Myocyte (in vitro differentiated cells): ENCODE measurements at places on chromosomes 12 and 14. TPM values are rescaled to one million over a fixed set of nuclear protein-coding genes. Genes with fewer than 3 reads are reported as not detected.

The OTUB2 gene
- total RNA-seq, result 0.48 and 1.1 TPM in 2 replicates

The CERS5 gene
- 21.4 and 25.3 TPM in 2 replicates for total RNA-seq

The VWF gene
- total RNA-seq, result 0.16 TPM in 2 replicates

The SMIM41 gene
- total RNA-seq, result not detected in 2 replicates

The PTPN6 gene
- total RNA-seq, result 1.5 TPM in 1 of 2 replicates, not detected in the other

The GPRC5D gene
- not detected in 2 replicates for total RNA-seq

The HHIPL1 gene
- 0.32 and 0.36 TPM in 2 replicates for total RNA-seq

The RTN1 gene
- 0.29 and 0.36 TPM in 2 replicates for total RNA-seq

The SDS gene
- not detected in 2 replicates for total RNA-seq

The GDF3 gene
- total RNA-seq, result not detected in 2 replicates

The HSP90B1 gene
- total RNA-seq, result 414 and 940 TPM in 2 replicates

The EVL gene
- 40.8 and 54.4 TPM in 2 replicates for total RNA-seq

DNA sequence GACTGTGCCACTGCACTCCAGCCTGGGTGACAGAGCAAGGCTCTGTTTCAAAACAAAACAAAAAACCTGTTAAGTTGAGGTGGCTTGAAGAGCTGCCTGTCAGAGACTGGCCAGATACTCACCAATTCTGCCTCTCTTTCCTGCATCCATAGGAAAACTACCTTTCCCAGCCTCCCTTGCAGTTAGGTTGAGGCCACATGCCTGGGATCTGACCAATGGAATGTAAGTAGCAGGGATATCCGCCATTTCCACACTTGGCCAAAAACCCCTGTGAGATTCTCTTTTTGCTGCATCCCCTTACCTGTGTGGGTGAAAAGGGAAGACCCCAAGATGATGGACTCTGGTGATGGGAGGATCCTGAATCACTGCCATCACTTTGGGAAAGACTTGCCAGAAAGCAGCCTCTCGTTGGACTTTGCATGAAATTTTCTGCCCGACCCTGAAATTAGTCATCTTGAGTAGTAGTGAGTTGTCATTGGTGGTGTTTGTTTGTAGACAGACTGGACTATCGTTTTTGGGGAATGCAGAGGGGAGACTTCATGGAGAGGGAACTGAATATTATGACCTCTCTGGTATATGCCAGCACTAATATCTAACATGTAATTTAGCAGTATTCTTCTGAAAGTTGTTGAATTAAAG lies 14.0 kb downstream of the GPR68 start:
- no peak for DNase-seq

- DNase-seq, result no peak
Observed at GRCh38 chr12:93183940-93184671, 193.6 kb upstream of the NUDT4 start.

DNA sequence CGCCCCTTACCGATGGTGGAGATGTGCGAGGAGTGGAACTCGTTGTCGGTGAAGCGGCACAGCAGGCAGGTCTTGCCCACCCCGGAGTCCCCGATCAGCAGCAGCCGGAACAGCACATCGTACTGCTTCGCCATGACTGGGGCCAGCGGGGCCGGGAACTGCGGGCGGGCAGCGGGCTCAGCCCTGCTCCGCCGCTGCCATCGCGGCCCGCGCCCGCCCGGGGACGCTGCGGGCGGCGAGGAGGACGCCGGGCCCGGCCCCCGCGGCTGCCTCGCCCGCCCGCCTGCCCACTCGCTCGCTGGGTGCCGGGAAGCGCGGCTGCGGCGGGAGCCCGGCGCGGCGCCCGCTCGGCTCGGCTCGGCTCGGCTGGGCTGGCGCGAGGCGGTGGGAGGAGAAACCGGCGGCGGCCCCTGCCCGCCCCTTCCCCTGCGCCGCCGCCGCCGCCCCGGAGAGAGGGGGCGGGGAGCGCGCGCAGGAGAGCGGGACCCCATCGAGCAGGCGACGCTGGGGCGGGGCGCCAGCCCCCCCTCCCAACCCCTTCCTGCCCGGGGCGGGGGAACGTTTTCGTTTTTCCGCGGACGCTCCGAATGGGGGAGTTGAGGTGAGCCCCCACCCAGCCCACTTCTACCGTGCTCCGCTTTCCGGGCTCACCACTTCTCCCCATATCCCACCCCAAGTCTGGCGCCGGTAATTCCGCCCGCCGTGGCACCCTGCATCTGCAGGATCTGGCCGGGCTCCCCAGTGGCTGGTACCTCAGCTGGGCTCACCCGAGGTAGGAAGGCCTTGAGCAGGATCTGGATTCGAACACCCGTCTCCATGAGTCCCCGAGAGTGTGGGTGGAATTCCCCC lies at the start of gene RAB15:
Gene RAB15 (minus strand): TSS at position 394 of the 849 bp plus-strand sequence. CDS start 260 bp downstream, at position 134.
- peak; percentile 38 for DNase-seq

DNA sequence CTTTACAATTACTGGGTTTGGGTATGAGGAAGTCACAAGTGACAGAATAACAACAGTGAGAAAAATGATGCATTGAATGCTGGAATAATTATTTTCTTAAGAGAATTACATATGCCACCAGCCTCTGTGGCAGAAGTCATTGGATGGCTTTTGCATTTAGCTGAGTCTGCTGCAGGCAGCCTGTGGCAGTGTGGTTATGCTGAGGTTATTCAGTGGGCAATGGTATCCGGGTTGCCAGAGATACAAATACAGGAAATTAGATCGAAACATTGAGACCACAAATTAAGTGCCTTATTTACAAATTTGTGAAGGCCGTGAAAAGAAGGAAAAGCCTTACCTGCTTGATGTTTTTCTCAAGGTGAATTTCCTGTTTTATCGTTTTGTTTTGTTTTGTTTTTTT lies 1050.0 kb downstream of the GALC start:
- DNase-seq, result no peak

- DNase-seq, result no peak
Observed at GRCh38 chr12:57614178-57614947, 3.1 kb downstream of the ARHGEF25 start.

GRCh38 chr12:4911316-4911994 lies 1.8 kb downstream of the KCNA1 start:
- no peak for DNase-seq

- DNase-seq, result no peak
Observed at GRCh38 chr12:68865399-68866164, 57.6 kb downstream of the MDM2 start.

GRCh38 chr14:20690848-20691640 lies 2.5 kb downstream of the ANG start:
- DNase-seq, result peak; percentile 77

DNA sequence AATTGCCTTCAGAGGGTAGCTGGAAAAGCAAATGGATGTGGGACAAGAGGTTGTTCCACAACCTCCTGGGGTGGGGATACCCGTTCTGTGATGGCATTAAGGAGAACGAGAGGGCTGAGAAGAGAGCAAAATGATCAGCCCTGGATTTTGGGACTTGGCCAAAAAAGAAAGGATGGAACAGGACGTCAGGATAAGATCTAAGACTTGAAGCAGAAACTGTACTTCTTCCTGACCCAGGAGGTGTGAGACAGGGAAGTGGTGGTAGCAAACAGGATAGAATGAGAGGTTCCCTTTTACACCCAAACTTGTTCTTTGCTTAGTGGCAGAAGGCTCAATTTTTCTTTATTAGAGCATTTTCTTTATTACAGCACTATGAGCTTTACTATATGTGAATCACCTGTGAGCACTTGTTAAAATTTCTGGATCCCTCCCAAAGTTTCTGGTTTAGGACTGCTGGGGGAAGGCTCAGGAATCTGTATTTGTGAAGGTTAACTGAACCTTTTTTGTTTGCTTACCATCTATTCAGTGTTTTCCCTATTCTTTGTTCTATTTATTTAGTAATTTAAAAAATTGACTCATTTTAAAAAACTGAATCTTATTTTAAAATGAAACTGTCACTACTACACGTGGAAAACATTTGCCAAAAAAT lies 59.2 kb downstream of the ERC1 start:
- no peak for DNase-seq

GRCh38 chr12:57720606-57721595 lies 17.6 kb downstream of the AGAP2 start:
- DNase-seq, result no peak

DNA sequence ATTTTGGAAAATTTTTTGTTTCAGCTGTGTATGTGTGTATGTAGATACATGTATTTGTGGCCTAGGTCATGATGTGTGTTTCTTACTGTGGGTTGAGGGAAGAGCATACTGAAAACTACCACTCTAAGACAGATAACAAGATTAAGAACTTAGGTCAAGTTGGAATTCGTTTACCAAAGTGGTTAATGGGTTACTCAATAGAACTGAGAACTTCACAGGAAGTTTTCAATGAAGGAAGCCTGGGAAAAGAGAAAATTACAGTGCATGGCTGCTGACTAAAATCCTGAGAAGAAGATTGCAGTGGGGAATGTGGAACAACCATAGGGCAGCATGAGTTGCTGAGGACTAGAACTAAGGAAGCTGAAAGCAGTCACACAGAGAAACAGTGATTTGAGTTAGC lies 21.4 kb upstream of the FOXG1 start:
- no peak for DNase-seq

DNA sequence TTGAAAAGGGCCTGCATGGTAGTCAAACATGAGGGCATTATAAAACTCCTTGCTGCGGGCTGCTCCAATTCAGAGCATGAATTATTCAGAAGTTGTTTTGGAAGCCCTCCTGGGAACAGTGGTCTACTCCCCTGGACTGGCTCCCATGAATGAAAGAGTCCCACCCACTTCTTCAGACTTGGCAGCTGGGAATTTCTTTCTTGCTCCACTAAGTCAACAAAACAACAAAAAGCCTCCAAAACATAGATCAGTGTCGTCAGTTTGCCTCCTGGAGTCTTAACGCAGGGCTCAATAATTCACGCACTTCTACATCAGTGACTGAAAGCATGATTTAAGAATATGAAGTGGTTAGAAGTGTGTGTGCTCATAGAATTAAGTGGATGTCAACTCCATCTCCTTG lies 37.9 kb downstream of the AKAP6 start:
- peak; percentile 70 for DNase-seq

DNA sequence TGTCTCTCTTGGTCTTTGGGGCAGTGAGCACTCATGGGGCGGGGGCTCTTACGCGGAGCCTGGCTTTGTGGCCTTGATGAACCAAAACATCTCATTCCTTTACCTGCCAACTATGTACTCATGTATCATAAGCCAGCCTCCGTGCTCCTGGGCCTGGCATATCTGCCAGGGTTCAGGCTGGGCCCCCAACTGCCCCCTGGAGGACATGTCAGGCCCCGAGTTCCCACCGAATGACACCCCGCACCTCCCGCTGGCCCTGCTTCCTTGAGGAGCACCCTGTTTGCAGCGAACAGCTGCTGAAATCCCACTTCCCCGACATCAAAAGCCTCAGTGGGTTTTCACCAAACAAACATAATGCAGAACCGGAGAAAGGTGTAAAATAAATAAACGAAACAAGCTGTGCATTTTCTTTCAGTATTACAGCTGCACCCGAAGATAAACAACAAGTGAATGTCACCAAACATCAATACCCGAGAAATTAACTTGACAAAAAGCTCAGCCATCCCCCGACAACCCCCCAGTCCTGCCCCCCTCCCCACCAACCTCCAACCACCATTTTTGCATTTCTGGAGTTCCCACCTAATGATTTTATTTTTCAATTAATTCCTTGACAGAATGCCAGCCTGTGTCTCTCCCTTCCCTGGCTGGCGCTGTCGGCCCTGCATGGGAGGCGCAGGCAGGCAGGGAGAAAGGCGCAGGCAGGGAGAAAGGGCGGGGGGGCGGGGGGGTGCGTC lies 139.2 kb downstream of the RBM19 start:
- no peak for DNase-seq

- no peak for DNase-seq
Observed at GRCh38 chr14:30655124-30655523, 33.0 kb downstream of the SCFD1 start.

- DNase-seq, result no peak
Observed at GRCh38 chr12:44247588-44247987, 411.7 kb downstream of the TMEM117 start.

DNA sequence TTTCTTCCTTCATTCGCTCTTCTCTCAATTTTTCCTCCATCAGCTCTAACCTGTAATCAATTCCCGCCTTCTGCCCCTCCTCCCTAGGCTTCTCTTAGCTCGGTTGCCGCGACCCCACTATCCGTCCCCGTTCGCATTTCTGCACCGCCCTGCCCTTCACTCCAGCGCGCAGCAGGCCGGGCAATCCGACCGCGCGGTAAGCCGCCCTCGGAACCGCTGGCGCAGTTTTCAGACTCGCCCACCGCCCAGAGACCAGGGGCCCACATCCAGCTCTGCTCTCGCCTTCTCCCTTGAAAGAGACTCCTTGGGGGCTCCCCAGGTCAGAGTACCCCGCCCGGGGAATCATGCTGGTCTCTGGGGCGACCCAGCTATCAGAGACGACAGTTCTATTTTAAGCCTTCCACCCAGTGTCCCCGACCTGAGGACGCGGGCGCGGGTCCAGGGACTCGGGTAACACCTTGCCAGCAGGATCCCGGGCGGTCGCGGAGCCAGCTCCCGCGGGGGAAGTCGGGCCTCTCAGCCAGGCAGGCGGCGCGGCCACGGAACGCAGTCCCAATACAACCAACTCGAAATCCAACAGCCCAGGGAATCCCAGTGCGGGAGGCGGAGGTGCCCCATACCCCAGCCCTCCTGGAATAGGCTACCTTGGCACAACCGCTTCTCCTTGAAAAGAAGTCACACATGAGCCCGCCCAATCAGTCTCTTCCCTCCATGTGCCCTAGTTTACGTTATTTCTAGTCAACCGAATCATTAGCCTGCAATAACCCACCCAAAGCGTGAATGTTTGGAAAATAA lies 5.7 kb upstream of the SLC38A4 start:
- DNase-seq, result no peak

GRCh38 chr14:75283833-75284563 lies 5.4 kb downstream of the FOS start:
- DNase-seq, result no peak

GRCh38 chr12:108635201-108635996 lies 1.7 kb upstream of the SELPLG start:
- DNase-seq, result peak; percentile 48

DNA sequence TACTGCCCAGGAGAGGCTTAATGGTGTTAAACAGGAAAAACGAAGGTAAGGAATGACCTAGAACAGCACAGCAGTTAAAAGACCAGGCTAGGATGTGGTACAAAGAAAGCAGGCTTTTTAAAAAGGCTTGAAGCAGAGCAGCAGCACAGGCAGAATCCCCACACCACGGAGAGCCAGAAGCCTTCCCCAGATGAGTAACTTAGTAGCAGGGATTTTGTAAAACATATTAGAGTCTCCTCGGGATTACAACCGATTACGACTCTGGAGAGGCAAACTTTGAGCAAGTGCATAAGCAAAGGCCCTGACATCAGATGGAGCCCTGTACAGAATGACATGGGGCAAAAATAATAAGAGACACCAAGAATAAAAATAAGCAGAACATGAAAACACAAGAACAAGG lies 37.1 kb upstream of the DHRS4 start:
- DNase-seq, result no peak

GRCh38 chr14:64693810-64694165 lies 10.4 kb upstream of the PLEKHG3 start:
- no peak for DNase-seq

- DNase-seq, result no peak
Observed at GRCh38 chr12:47755655-47756562, 2.8 kb downstream of the RAPGEF3 start.
